ENCODE measurements at places on chromosomes 7 and 10. TPM values are rescaled to one million over a fixed set of nuclear protein-coding genes. Genes with fewer than 3 reads are reported as not detected.

DNA sequence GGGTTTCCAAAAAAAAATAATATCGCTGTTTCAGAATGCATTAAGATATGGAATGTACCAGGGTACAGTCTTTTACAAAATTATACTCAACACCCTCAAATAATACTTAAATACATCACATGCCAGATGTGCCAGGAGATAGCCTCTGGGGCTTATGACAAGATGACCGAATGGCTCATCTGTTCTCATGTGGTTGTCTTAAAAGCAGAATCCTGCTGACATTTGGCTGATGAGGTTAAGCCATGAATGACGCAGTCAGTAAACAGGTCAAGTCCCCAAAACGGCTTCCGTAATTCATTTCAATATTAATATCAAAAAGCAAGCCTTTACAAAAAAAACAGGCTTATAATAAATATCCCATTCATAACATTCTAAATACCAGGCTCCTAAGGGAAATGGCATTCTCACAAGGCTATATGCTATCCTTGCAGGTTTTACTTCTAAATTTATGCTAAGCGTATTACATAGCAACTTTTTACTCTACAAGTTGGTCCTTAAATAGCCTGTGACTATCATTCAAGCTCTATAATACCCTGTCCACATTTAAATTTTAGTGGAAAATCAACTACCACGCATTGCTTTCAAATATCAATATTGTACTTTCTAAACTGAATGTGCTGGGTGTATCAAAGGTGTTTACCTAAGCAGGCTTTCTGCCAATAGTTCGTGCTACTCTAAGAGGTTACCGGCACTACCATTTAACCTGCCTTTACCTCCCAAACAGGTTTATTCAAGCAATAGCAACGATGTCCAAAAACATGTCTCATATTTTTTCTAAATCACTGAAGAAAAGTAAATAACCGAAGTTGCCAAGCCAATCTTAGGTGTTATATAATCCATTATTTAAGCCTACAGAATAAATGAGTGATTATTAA lies 15.6 kb downstream of the SMURF1 start:
- no peak for DNase-seq

- DNase-seq, result no peak
Measured at GRCh38 chr10:131213741-131214505, 97.6 kb downstream of the TCERG1L start.

DNA sequence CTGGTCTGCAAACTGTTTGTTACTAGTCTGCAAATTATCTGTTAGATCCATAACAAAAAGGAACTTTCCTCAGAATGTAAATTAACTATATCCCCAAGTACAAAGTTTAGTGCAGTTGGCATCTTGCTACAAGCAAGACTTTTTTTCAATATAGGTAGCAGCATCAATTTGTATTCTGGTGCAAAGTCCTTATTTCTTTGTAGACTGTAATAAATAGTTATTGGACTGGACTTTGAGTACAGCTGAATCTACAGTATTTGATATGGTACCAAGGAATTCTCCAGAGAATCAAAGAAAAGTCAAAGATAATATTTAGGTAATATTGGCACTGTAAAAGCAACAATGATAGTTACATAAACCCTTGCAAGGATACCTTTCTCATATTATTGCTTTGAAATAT lies 89.6 kb downstream of the EXOC6 start:
- no peak for DNase-seq

DNA sequence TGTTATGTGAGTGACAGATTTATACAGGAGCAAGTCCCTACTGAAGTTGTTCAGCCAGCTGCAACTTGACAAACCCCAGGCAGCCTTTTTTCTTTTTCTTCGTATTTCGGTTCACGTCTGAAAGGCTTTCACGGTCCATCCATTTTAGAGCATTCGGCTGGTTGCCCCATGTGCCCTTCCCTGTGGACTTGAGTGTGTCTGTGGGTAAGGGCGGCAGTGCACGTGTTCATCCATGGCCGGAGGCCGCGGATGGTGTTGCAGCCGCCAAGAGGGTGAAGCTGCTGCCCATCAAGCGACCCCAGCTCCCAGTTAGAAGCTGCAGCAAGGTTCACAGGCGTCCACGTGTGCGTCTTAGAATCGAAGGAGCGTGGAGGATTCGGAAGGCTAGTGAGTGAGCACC lies 35.9 kb downstream of the PPP2R2D start:
- no peak for DNase-seq

GRCh38 chr7:1812509-1813393 lies 142.7 kb downstream of the ELFN1 start:
- DNase-seq, result no peak

GRCh38 chr10:94239696-94240095 lies 123.0 kb downstream of the NOC3L start:
- DNase-seq, result no peak

DNA sequence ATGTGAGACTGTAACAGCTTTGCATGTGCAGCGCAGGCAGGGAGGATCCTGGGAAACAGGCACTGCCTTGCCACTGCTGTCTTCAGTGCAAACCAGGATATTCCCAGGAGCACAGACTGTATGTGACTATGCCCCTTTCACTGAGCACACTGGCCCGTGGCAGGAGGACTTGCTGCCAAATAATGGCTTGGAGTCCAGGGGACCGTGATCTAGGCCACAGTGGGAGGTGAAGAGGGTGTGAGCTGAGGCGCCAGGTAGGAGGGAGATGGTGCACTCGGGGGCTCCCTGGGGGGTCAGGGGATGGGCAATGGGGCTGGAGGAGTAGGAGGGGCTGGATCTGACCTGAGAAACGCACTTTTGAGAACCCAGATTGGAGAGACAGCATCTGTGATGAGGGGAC lies 193.4 kb upstream of the ZNF32 start:
- DNase-seq, result no peak

DNA sequence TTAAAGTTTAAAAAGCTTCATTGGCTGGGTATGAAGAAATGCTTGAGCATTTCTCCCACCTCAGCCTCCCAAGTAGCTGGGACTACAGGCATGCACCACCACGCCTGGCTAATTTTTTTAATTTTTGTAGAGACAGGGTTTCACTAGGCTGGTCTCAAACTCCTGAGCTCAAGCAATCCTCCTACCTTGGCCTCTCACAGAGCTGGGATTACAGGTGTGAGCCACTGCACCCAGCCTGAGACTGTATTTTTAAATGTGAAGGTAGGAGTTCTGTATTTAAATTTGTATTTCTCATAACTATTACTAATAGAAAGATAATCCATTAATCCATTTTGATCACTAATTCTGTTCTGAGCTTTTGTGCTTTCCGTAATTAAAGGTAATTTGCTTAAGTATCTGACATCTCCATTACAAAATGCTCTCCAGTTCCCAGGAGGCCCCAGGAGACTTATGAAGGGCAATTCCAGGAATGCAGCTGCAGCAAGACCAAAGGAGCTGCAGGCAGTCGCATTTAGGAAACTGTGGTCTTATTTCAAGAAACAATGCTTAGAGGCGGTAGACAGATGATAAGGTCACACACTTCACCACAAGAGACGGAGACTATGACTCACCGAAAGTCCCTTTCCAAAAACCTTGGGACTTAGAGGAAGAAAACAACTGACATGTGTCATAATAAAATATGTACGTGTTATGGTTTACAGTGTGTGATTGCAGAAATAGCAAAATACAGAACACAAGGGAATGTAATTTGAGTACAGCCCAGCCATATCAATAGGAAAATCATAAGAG lies 23.3 kb downstream of the YAE1 start:
- peak; percentile 84 for DNase-seq

GRCh38 chr7:128192497-128193142 lies 48.5 kb upstream of the LEP start:
- DNase-seq, result no peak

GRCh38 chr7:36630112-36630650 lies 94.1 kb downstream of the AOAH start:
- DNase-seq, result no peak

DNA sequence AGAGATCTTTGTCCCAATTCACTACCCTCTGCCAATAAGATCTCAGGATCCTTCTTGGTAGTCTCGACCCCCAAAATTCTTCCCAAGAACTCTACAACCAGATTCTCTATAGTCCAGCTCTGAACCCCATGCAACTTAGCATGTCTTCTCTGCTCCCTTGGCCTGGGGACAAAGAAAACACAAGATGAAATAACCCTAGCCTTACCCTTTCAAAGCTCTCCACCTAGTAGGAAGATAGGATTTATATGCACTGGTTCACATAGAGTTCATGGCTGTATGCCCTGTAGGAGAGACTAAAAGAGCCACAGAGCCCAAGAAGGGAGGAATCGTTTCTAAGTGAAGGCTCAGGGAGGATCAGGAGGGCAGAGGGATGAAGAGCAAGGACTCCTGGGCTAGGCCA lies 96.1 kb downstream of the PPP1R3C start:
- no peak for DNase-seq

DNA sequence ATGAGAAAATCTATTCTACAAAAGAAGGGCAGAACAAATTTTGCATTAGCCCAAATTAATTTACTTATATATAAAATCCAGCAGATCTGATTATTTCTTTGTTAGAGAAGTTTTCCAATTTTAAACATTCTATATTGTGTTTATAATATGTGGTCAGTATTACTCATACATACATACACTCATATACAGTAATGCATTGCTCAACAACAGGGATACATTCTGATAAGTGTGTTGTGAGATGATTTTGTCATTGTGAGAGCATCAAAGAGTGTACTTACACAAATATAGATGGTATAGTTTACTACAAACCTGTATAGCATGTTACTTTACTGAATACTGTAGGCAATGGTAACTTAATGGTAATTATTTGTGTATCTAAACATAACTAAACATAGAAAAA lies 239.6 kb upstream of the ETV1 start:
- DNase-seq, result peak; percentile 46

DNA sequence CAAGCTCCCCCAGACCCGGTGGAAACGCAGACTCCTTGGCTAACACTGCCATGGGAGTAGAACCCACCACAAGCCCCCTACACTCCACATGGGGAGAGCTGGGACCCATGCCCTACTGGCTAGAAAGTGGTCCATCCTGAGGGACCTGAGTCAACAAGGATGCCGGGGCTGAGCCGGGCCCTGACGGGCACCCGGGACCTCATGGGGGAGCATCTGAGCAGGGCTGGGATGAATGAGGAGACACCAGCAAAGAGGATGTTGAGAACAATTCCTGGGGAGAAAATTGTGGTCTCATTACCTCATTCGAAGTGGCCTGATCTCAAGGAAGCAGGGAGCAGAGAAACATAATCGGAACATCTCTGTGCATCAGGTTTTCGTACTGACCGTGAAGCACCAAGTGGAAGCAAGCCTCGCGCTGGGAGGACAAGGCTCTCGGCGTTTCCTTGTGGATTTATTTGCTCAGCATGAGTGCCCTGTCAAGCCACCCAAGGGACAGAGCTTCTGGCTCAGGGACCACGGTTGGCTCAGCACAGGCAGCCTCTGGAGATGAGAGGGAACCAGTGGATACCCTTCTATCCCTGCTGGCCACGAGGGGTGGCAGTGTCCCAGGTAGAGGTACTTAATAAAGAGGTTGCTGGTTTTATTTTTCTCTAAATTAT lies 132.2 kb upstream of the FAM20C start:
- no peak for DNase-seq

DNA sequence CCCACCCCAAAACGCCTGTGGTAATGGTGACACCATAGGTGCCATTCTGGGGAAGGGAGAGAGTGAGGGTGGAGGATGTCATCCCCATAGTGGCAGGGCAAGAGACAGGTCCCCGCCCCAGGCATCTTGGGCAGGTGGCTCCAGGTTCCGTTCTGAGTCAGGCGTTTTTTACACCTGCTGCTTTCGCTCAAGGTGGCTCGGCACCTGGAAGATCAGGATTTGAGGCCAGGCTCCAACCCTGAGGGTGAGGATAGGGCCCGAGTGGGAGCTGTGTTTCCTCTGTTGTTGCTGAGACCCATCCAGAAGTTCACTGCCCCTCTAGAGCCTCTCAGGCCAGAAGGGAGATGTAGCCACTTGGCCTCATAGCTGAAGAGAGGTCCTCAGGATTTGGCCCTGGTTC lies 36.6 kb upstream of the DUSP5 start:
- no peak for DNase-seq

TYW1B gene
- 1.8 TPM for total RNA-seq

RAMP3 gene
- total RNA-seq, result not detected

CPVL gene
- total RNA-seq, result not detected

RSU1 gene
- total RNA-seq, result 134 TPM

NOM1 gene
- 16.4 TPM for total RNA-seq

LIPJ gene
- total RNA-seq, result not detected

SLC26A3 gene
- not detected for total RNA-seq

C10orf143 gene
- total RNA-seq, result 0.56 TPM
